ENCODE measurements at places on chromosomes 4 and X.

DNA sequence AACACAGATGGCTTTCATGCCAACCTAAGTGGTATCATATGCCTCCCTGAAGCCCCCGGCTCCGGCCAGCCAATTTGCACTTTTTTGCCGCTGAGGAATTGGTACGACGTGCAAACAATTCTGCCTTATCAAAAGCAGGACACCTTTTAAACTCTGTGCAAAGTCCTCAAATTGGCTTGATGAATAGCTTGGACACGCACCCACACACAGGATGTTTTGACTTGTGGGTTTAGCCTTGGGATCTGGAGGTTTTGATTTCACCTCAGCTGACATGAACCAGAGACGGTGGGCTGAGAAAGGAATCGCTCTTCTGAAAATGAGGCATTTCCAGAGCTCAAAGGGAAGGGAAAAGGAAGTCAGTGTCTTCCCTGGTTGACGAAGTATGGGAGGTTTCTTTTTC lies 110.8 kb upstream of the SHOX start:
- DNase-seq, result no peak

DNA sequence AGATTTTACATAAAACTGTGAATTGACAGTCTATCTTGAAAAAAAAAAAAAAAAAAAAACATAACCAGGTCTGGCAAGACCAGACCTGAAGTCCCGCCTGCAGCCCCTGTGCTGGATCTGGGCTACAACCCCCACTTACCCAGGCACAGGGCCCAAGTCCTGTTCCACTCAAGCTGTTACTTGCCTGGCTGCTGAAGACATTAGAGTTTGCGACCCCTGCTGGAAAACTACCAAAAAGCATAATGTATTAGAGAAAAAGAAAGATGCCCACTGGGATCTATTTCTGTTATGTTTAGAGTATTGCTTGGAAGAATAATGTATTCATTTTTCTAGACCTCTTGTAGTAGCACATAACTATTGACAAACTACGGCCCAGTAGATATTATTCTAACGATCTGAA lies 4.7 kb downstream of the HS3ST1 start:
- DNase-seq, result peak; percentile 65

DNA sequence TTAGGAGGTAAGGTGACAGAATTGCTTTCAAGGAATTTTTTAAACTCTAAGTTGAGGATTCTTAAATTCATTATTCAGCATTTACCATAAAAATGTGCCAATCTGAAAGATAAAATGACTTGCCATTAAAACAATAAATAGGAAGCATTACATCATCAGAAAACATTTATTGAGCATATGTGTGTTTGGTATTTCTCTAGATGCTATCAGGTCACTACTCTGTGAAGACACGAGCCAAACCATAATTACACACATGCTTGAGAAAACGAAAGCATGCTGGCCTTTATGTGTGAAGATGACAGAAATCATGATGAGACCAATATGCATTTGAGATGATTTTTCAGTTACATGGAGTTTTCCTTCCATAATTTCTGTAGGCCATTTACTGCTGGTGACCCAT lies 12.3 kb upstream of the IL21 start:
- DNase-seq, result no peak

DNA sequence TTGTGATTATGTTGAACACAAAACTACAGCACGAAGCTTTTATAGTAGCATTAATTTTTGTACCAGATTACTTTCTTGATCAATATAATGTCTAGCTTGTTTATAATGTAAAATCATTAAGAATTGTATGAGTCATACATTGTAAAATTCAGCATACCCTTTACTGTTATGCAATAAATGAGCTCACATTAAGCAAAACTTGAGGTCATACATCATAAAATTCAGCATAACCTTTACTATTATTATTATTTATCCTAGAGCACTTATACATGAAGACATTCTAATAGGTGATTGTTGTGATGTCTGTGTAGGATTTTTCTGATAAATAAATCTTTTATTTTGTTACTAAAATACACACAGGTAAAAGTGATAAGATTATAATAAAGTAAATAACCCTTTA lies 49.4 kb downstream of the DTHD1 start:
- DNase-seq, result no peak

- DNase-seq, result no peak
Measured at GRCh38 chrX:134020910-134021309, 35.5 kb upstream of the GPC3 start.

GRCh38 chrX:39481621-39482020 lies 616.1 kb downstream of the BCOR start:
- DNase-seq, result no peak

DNA sequence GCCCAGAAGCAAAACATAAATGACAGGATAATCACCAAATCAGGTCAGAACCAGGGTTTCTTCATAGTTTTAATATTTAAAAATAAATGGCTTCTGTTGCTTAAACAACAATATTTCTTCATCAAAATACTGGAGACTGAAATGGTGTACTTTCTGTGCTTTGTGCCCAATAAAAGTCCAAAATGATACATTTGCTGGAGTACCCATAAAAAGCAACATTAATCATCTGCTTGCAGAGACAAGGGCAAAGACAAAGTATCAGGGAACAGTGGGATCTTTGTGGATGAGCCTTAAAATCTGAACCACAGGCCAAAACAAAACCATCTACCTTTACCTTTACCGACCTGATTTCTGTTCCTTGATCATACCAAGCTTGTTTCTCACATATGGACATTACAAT lies 683.9 kb upstream of the ATOH1 start:
- DNase-seq, result no peak

GRCh38 chr4:169658196-169658595 lies 37.8 kb downstream of the CLCN3 start:
- no peak for DNase-seq

DNA sequence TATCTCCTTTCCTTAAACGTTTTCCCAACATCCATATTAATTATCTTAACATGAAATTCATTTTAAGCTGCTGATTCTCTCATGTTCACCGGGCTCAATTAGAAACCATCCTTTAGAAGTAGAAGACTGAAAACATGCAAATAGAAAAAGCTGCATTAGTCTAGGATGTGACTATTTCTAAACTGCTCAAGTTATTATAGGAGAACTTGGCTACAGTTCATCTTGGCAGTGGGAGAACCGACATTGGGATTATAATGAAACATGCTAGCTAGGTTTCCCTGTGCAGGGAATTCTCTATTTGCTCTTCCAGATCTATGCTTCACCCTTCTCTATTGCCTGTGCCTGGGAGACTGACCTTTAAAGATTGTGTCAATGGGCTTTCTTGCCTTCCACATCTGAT lies 151.0 kb upstream of the PPARGC1A start:
- no peak for DNase-seq

GRCh38 chr4:8433136-8433535 lies 7.4 kb downstream of the ACOX3 start:
- DNase-seq, result no peak

GRCh38 chrX:145881175-145881995 lies 63.8 kb downstream of the SLITRK2 start:
- no peak for DNase-seq

GRCh38 chr4:38306482-38307071 lies 346.4 kb downstream of the PTTG2 start:
- no peak for DNase-seq

DNA sequence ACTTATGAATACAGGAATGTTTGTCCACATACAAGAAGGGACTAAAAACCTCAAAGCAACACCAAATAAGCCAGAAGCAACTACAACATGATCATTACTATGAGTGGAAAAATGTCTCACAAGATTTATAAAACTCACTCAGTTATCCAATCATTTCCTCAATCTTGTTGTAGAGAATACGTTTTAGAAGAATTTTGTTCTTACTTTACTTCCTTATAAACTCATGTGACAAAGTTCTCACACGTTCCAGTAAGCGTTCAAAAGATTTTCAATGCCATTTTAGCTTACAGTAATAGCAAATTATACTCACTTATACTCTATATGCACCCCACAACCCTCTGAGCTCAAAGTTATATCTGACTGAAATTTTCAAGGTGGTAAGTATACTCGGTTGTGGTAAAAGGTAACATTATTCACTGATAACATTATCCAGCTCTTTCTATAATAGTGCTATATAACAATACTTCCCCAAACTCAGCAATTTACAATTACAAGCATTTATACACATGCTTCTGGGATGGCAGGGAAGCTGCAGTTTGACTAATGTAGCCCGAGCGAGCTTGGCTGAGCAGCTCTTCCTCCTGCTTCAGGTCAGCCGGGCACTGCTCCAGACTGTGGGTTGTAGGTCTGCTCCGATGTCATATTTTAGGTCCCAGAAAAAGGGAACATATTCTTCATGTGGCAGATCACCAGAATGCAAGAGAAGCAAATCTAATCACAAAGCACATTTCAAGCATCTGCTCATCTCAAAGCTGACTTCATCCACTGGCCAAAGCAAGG lies 226.3 kb downstream of the RCHY1 start:
- DNase-seq, result no peak

GRCh38 chr4:168853770-168854169 lies 156.3 kb downstream of the CBR4 start:
- no peak for DNase-seq

DNA sequence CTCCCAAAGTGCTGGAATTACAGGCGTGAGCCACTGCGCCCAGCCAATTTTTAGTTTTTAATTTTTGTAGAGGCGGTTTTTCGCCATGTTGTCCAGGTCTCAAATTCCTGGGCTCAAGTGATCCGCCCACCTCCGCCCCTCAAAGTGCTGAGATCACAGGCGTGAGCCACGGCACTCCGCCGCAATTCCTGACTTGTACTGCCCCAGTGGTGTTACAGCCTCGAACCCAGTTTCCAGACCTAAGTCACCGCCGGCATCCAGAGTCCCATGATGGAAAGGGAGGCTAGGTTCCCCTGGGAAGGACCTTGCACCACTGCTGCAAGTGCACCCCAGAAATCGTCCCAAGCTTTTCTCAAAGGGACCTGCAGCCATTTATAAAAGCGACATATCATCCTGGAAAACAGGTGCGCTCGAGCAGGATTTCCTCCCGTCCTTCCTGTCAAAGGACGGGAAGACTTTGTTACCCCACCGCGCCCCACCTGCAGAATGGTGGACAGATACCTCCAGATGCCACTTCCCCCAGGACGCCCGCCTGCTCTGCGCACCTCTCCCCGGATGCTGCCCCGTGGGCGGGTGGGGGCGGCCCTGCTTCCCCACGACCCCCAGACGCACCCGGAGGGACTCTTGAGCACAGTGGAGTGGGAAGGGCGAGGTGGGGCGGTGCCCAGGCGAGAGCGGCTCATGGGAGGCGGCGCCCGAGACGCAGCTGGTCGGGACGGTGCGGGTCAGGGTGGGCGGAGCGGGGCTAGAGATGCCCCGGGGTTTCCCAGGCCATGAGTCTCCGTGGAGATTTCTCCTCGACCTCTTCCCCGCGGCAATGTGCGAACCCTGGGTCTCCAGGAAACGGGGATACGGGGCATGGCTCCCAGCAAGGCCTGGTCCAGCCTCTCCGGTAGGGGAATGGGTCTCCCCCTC lies 947 bp upstream of the RPL10 start:
- DNase-seq, result peak; percentile 84

- peak; percentile 63 for DNase-seq
Measured at GRCh38 chr4:6875431-6875831, 34.2 kb upstream of the TBC1D14 start.

GRCh38 chr4:74364652-74365491 lies at the start of gene EREG:
EREG (plus strand) TSS chr4:74365145; CDS start chr4:74365309, 164 bp downstream.
- peak; percentile 41 for DNase-seq

- no peak for DNase-seq
Measured at GRCh38 chr4:15390494-15390893, 37.3 kb upstream of the C1QTNF7 start.

DNA sequence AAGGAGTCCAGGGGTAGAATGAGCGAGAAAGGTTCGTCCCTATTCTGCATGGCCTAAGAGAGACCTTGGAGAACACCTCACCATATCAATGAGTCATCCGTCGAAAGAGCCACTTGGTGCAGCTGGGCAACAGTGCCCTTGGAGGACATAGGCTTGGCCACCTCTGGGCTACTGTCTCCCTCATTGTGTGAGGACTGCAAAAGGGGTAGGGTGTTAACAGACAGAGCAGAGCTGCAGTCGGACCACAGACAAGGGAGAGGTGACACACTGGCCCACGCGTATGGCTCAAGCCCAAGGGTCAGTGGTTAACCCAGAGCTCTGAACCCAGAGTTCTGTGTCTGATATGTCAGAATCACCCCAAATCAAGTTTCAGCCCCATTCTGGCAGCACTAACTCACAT lies 118.2 kb upstream of the BMP3 start:
- DNase-seq, result no peak

- DNase-seq, result no peak
Measured at GRCh38 chr4:19540859-19541540, 710.7 kb upstream of the SLIT2 start.

DNA sequence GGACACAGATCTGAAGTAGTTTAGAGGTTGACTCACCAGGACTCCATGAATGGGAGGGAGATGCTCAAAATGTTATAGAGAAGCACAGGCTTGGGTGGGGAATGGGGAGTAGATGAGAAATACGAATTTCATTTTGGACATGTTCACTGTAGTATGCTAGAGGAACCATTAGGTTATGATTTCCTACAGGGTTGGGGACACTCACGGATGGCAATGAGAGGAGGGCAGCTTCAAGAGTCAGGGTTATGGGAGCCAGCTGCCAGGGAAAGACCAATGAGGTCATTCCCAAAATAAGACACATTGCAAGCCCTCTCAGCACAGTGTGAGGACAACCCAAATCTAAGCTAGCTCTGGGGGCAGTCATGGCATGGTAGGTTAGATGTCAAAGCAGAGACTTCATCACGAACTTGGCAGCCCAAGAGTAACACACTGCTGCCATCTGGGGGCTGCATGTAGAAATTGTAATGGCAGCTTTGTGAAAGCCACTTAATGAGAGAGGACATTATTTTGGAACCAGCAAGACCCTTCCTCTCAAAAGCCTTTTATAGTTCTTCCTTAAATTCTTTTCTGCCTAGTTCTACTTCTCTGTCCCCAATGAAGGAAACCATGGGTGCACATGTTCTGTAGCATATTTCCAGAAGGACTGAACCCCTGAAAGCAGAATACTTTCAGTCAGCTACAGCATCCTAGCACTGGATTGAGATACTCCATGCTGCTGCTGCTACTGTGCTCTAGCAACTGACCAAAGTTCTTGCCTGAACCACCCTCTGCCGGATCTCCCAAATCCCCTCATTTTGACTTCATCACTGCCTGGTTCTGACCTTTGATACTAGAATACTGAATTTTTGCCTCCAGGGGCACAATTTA lies 16.2 kb upstream of the ZCCHC12 start:
- DNase-seq, result peak; percentile 59

- no peak for DNase-seq
Measured at GRCh38 chr4:113971706-113972360, 7.6 kb downstream of the ARSJ start.

- DNase-seq, result peak; percentile 28
Measured at GRCh38 chrX:55057675-55058249, 17.1 kb upstream of the PAGE2B start.

- peak; percentile 66 for DNase-seq
Measured at GRCh38 chr4:1012034-1012739, 761 bp downstream of the FGFRL1 start.

DNA sequence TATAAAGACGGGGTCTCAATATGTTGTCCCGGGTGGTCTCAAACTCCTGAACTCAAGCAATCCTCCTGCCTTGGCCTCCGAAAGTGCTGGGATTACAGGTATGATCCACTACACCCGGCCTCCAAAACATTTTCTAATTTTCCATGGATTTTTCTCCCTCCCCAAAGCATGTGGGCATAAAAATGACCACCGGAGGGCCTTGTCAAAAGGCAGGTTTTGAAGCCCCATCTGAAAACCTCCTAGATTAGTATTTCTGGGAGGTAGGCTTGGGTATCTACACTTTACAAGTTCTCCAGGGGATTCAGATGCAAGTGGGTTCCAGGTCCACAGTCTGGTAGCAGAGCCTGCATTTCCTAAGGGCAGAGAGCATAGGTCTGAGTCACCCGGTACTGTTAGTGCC lies 1.4 kb upstream of the GPR173 start:
- no peak for DNase-seq

GRCh38 chr4:163380703-163381102 lies 37.0 kb downstream of the NPY5R start:
- DNase-seq, result no peak

All from femur (tissue), 1 donor.